8988T (cell line): ENCODE measurements at places on chromosomes 12 and 14.

DNA sequence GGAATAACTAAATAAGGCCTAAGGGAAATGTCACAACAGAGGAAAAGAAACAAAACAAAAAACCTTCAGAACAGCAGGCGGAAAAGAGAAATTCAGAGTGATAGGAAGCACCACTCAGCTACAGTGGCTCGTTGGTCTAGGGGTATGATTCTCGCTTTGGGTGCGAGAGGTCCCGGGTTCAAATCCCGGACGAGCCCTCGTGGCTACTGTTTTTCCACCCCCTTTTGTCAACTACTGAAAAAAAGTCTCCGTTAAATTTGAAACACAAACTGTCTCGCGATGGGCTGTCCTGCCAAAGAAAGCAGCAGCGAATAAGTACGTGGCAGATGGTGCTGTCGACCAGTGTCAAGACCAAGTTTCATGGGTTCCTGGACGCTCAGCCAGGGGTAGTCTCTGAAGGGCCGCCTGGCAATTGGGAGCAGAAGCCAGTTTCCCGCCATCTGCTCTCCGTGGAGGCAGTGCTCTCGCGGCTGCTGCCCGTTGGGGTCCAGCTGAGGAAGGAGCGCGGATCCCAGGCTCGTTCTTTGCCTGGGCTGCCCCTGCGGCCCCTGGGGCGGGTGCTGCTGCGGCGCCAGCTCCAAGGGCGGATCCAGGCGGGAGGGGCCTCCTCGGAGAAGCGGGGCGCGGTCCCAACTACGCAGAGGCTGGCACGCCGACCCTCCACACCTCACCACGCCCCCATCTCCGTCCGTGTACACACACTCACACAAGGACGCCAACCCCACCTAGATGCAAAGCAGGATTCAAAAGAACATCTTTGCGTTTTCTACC is at the start of gene RNASE4:
Gene RNASE4, plus strand, starts transcription at position 670 of the 771 bp plus-strand sequence. CDS start 14,812 bp downstream, outside the sequence.
- no peak for DNase-seq

GRCh38 chr12:43100231-43100630 is 451.8 kb downstream of the ADAMTS20 start:
- no peak for DNase-seq

- DNase-seq = no peak
Measured at GRCh38 chr12:11500188-11500860, 105.0 kb upstream of the PRB2 start.

GRCh38 chr12:92871116-92871515 is 58.0 kb downstream of the EEA1 start:
- DNase-seq = no peak

- peak; percentile 63 for DNase-seq
Measured at GRCh38 chr12:1661553-1662335, 29.1 kb upstream of the ADIPOR2 start.

DNA sequence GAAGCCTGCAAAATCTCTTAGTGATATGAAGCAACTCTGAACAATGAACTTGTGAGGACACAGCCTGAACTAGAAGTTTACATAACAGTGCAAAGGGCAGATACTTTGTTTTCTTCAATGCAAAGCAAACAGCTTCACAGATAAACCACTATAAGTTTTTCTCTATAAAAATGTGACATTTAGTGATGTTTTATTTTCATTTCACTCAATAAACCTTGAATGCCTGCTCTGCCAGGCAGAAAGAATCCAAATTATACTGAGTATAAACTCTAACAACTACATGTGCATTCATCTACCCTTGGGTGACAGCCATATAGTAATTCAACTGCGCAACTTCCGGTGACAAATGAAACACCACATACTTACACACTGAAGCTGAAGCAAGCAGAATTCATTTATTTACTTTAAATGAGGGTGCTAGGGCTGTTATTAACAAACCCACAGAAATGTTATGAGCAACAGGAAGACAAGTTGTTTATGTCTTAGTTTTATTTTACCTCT is 10.3 kb downstream of the DCP1B start:
- no peak for DNase-seq

GRCh38 chr14:64235652-64236640 is 58.2 kb downstream of the ESR2 start:
- DNase-seq = no peak

DNA sequence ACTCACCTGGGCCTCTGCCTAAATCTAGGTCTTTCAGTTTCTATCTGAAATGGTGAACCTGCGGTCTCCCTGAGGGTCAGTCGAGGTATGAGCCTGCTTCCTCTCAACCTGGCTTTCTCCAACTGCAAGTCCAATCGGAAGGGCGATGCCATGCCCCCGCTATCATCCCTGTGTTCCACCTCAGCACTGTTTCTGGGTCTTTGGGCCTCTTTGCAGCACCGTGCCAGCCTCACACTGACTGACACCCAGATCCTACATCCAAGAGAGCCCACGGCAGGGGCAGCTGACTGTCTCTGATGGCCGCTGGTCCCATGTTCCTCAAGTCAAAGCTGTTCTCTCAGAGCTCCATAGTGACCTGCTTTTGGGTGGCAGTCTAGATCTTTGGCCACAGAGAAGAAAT is 120.7 kb downstream of the PAPOLA start:
- no peak for DNase-seq

- DNase-seq = no peak
Measured at GRCh38 chr14:99916091-99916383, 122.8 kb downstream of the EML1 start.

- DNase-seq = no peak
Measured at GRCh38 chr12:108317308-108318234, 21.5 kb downstream of the CMKLR1 start.

GRCh38 chr12:16828891-16829290 is 222.9 kb upstream of the LMO3 start:
- DNase-seq = no peak

DNA sequence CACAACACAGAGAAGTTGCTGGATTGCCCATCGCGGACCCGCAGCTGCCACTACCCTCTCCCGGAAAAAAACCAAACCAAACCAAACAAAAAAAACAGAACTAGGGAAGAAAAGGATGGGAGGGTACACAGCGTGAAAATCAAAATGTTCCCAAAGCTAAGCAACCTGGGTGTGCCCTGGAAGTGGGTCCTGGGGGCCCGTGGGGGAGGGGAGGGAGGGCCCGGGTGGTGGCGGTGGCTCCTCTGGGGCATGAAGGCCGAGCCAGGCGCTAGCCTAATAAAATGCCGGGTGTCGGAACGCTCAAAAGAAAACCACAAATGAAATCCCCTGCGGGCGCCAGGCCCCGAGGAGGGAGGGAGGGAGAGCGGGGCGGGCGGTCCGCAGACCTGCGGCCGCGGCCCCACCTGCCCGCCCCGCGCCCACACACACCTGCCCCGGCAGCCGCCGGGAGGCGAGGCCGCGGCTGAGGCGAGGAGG is 787 bp downstream of the HECTD4 start:
- peak; percentile 37 for DNase-seq

- no peak for DNase-seq
Measured at GRCh38 chr12:109718390-109718789, 4.8 kb downstream of the FAM222A start.

GRCh38 chr12:22228022-22228875 is 106.3 kb downstream of the ST8SIA1 start:
- DNase-seq = no peak

DNA sequence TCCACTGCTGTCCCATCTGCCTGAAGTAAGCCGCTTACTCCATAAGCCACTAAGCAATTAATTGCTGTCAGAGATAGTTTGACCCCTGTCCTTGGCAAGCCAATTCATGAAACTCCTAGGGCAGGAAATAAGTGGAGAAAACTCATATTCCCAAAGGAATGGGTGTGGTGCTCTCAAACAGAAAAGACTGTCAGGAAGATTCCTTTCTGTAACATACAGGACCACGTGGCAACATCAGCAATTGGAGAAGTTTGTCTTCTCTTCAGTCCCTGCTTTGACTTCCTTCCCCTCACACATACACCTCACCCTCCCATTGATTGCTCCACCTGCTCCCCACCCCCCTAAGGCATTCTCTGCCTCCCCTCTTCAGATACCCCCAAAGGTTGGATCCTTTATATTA is 36.2 kb upstream of the MDM1 start:
- no peak for DNase-seq

DNA sequence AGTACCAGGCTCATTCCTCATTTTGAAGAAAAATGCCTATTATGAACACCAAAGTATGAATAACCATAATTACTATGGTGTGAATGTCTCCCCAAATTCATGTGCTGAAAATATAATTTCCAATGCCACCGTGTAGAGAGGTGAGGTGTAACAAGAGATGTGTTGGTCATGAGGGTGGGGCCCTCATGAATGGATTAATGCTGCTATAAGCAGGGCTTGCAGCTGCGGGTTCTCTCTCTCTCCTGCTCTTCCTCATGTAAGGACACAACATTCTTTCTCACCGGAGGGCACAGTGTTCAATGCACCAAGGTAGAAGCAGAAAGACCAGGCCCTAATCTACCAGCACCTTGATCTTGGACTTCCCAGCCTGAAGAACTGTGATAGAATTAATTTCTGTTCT is 70.0 kb downstream of the TMTC1 start:
- DNase-seq = no peak

- DNase-seq = no peak
Measured at GRCh38 chr12:4164559-4165558, 108.7 kb upstream of the CCND2 start.

DNA sequence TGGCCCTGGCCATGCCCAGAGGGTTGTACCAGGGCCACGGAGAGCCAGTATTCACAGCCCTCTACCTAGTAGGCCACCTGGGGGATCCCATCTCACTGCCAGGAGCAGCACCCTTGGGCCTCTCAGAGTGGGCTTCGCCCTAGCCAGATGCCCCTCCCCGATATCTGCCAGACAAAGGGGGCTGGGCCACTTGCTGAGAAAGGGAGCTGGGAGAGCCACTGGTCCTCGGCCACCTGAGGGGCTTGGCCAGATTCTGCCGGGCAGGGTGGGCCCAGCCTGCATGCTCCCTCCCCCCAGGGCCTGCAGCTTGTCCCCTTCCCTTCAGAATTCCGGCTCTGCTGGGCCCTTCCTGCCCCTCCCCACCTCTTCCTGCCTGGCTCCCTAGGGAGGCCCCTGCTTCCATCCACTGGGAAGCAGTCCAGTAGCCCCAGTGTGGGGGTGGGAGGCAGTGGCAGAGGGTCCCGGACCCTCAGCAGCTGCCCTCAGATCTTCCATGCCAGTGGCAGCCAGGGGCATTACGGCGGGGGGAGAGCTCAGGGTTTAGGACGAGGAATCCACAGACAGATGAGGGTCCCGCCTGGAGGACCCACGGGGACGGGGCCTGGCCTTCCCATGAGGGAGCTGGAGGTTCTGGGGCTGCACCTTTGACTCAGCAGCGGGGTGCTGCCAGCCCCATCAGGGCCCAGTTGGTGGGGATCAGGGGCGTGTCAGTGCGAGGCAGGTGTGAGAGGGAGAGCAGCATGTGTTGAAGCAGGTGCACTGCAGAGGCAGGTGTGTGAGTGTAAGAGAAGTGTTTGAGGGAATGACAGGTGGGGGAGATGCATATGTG is 2.4 kb downstream of the CRIP2 start:
- no peak for DNase-seq

DNA sequence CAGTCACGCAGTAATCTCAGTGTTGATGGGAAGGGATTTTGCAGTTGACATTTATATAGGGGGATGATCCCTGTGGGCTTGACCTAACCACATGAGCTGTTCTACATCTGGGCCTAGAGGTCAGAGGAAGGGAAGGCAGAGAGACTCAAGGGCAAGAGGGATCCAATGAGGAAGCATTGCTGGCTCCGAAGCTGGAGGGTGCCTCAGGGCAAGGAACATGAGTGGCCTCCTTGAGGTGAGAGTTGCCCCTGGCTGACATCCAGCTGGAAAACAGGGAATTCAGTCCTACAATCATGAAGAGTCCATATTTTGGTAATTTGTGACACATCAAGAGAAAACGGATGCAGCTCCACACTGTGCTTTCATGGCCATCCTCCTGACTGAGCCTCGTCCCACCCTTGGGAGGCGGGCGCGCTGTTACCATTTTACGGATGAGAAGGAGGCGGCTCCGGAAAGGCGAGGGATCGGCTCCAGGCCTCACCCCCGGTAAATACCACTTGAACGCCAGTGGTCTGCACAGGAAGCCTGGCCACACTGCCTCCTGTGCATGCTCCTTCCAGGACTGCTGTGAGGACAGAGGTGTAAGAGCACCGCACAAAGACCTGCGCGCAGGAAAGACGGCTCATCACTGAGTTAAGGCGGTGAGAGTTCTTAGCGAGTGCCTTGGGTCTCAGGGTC is 18.5 kb upstream of the FKBP4 start:
- DNase-seq = no peak

DNA sequence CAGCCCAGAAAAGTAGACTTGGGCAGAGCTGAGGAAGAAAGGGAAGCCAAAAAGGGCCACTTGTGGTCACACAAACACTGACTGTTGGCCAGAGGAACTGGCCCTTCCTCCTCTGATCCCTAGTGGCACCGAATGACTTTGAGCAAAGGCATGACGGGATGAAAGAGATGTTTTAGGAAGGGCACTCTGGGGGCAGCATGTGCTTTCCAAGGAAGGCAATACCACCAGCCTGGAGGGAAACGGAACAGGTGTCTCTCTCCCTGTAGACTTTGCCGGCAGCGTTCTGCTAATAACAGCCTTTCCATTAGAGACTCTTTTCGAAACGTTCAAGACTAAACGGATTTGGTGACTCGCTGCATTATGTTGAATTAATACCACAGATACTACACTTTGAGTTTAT is 12.3 kb upstream of the FBXO21 start:
- no peak for DNase-seq

GRCh38 chr12:27186022-27186839 is 57.9 kb upstream of the STK38L start:
- DNase-seq = no peak

DNA sequence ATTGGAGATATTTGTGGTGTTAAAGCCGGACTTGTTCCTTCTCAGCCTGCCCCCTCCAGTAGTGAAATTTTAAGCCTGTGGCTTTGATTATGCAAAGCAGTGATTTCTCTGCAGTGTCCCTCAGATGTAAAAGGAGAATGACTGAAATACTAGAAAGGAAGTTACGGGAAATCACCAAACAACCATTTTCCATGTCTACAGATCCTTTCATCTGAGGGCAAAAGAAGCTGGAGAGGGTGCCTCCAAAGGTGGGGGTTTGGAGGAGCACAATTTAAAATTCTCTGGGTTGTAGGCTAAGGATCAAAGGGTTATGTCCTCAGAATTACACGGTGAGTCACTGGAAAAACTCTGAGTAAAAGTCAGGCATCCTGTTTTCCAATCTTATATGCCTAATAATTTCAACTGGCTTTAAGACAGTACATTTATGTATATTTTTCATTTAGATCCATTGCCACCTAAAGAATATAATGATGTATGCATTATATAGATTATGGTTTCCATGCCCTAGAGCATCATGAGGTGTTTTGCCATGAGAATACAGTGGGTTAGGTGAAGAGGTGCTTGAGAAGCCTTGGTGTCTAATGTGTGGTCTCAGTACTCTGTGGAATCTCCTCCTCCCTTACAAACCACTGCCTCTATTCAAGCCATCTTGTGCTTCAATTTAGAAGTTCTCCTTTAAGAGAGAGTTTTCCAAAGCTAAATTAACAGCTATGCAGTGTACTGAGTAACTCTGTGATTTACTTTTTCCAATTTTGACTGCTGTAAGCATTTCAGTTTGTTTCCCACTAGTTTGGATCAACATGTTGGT is 362.1 kb downstream of the RAD51B start:
- DNase-seq = no peak
